ENCODE measurements at places on chromosomes 1 and 21.

DNA sequence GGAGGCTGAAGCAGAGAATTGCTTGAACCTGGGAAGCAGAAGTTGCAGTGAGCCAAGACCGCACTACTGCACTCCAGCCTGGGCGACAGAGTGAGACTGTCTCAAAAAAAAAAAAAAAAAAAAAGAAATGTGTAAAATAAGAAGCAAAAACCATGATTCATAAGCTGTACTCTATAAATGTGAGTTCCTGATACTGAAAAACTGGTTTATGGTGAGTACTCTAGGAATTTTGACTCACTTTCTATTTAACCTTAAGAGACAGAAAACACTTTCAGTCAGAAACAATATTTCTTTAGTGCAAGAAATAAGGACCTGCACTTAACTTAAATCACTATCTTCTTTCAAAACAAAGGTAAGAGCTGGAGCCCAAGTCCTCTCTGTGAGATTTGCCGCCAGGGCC lies 19.9 kb upstream of the POU2F1 start:
- no peak for DNase-seq

DNA sequence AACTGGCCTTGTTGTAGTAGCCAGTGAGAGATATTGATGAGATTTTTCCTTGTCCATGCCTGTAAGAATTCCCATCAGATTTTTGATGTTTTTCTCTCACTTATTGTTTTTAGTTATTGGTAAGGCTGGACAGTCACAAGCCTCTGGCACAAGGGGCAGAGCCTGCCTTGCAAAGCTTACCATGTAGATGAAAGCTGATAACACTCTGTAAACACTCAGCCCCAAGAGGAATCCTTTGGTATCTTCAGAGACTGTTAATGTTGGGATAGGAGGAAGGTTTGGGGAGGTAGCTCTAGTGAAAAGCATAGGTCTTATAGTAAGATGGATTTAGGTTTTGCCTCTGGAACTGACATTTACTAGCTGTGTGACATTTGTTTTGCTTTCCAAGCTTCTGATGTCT lies 37.7 kb downstream of the MARK1 start:
- no peak for DNase-seq

GRCh38 chr1:10204003-10204642 lies 6.2 kb upstream of the KIF1B start:
- no peak for DNase-seq

- DNase-seq = no peak
These were observed 458.3 kb upstream of the BEND5 start for GRCh38 chr1:49234988-49235387.

GRCh38 chr1:172168597-172168872 lies 251.9 kb upstream of the C1orf105 start:
- DNase-seq = no peak

- no peak for DNase-seq
These were observed 1.6 kb downstream of the TTC13 start for GRCh38 chr1:230976825-230977747.

GRCh38 chr1:61491497-61491896 lies 233.4 kb downstream of the TM2D1 start:
- DNase-seq = no peak

- no peak for DNase-seq
These were observed 92.5 kb downstream of the WDR64 start for GRCh38 chr1:241744591-241744990.

- no peak for DNase-seq
These were observed 17.6 kb downstream of the OPTC start for GRCh38 chr1:203511513-203511912.

GRCh38 chr1:167492481-167492910 lies 25.8 kb downstream of the CD247 start:
- no peak for DNase-seq

DNA sequence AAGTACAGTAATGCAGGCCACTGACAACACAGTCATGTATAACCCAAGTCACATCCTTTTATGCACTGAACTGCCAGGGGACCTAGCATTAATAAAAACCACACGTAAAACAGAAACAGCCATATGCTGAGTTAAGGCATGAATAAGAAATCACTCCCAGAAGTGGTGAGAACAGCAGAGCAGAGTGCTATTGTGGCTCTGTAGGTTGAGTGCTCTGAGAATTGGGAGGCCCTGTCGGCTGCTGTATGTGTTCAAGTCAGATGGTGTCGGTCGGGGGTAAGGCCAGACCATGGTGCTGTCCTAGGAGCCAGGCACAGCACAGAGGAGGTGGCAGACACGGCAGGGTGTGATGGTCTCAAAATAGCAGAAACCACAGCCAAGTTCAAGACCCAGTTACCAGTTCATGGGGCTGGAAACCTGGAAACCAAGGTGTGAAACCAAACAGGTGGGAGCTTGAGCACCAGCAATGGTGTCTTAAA lies 126.6 kb upstream of the COA6 start:
- no peak for DNase-seq

GRCh38 chr1:192474080-192474683 lies 101.4 kb upstream of the RGS1 start:
- DNase-seq = no peak

DNA sequence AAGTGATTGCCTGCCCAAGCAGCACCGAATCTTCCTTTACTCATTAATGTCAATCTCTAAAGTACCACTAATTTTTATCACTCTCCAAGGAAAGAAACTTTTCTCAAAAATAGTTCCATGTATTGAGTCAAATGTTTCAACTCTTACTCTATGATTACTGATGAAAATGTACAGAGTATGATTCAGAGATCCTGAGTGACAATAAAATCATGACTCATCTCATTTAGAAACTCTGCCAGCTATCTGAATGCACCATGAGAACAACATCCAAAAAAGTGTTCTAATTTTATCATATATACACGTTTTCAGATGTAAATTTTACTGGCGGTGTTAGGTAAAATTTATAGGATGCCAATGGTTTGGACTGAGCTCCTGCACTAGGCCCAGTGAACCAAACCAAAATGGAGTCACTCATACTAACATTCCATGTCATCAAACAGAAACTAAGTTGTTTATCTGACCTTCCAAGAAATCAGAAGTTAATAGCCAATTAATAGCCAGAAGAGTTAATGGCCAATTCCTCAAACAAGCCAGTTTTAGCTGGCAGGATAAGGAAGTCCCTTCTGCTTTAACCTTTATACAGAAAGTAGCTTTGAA lies 22.6 kb downstream of the PLPPR5 start:
- DNase-seq = no peak

DNA sequence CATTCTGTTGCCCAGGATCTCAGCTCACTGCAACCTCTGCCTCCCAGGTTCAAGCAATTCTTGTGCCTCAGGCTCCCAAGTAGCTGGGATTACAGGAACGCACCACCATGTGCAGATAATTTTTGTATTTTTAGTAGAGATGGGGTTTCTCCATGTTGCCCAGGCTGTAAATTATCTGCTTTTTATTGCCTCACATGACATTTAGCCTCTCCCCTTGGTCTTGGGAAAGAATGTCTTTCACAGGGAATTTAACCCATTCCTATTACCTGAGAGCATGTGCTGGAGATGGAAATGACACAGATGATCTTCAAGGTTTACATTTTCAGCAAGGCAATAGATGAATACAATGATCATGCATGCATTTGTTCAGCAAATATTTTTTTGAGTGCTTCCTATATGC lies 75.8 kb downstream of the NID1 start:
- DNase-seq = no peak

- peak; percentile 65 for DNase-seq
These were observed 90.1 kb downstream of the TNFSF18 start for GRCh38 chr1:172960454-172961208.

DNA sequence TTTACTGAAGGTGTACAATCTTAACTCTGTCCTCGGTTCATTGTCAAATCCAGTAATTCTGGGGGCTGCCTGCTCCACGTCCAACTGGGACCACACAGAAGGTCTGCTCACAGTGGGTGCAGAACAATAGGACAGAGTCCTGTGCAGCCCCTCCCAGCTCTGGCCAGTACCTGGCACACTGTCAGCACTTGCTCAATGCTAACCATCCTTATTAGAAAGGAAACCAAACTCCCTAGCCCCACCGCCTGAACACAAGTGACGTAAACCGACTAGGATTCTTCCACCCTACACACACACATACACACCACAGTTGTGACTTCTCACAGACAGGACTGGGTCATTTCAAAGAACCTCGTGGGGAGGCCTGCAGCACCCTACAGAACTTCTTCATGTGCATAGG lies 5.2 kb downstream of the BCAR3 start:
- DNase-seq = no peak

- DNase-seq = no peak
These were observed 27.7 kb upstream of the C8B start for GRCh38 chr1:56993475-56993874.

GRCh38 chr1:70567167-70567566 lies 156.1 kb downstream of the CTH start:
- DNase-seq = no peak

DNA sequence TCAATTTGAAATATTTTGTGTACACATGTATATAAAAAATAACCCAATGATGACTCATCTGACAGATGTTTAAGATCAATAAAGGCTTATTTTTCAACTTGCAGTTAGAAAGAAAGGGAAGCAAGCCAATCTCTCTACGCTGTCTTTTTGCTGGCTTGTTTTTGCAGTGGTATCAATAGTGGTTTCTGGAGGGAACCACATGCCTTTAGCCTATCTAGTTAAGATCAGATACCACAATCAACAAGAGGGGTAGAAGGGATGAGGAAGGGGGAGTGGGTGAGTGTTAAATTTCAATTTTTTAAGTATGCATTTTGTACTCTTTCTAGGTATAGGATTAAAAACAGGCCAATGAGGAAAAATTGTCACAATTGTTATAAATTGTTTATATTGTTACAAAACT lies 276.2 kb downstream of the KCNH1 start:
- DNase-seq = no peak

DNA sequence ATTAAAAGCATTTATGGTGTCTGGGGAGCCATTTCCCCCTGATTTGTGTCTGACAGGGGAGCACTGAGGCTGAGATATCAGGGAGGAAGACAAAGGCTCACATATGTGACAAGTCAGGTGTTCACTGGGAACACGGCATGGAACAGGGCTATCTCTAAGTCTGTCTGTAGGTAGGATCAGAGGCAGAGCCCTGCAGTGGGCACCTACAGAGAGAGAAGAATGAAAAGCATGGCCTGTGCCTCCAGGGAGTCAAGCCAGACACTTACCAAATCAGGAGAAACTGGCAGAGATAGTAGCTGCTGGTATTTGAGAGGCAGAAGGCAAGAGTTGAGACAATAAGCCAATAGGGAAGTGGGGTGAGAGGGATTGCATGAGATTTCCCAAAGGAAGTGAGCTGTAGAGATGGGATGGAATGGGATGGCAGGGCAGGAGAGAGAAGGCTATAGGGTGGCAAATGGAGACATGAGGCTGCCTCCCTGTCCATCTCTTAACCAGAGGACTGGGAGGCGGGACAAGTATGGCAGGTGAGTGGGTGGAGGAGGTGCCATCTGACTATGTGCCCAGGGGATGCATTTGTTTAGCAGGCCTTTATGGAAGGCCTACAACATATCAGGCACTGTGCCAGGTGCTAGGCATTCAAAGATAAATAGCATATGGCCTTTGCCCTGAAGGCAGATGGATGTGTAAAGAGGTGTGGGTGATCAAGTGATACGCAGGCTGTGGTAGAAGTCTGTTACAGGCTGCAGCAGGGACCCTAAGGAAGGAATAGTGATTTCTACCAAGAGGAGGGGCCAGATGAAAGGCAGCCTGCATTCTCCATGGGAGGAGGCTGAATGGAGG lies 136.2 kb upstream of the IPO9 start:
- no peak for DNase-seq

DNA sequence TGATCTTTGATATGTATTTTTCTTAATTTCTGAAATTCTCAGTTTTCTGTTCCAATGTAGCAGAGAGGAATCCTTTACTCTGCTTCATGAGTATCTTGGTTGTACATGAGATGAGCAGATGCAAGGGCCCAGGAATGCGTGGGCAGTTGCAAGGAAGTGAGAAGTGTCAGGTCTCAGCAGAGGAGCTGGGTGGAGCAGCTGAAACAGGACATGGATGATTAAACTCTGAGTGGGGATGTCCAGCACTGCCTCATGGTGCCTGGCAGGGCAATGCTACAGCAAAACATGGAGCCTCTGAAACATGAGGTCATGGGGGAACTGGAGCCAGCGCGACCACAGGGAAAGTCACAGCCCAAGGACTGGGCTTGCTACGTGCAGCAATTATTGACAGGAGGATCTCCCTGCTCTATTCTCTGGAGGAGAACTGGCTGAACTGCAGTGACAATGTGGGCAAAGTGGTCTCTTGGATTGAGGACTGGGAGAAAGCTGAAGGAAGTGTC lies 48.4 kb downstream of the COLGALT2 start:
- peak; percentile 96 for DNase-seq

DNA sequence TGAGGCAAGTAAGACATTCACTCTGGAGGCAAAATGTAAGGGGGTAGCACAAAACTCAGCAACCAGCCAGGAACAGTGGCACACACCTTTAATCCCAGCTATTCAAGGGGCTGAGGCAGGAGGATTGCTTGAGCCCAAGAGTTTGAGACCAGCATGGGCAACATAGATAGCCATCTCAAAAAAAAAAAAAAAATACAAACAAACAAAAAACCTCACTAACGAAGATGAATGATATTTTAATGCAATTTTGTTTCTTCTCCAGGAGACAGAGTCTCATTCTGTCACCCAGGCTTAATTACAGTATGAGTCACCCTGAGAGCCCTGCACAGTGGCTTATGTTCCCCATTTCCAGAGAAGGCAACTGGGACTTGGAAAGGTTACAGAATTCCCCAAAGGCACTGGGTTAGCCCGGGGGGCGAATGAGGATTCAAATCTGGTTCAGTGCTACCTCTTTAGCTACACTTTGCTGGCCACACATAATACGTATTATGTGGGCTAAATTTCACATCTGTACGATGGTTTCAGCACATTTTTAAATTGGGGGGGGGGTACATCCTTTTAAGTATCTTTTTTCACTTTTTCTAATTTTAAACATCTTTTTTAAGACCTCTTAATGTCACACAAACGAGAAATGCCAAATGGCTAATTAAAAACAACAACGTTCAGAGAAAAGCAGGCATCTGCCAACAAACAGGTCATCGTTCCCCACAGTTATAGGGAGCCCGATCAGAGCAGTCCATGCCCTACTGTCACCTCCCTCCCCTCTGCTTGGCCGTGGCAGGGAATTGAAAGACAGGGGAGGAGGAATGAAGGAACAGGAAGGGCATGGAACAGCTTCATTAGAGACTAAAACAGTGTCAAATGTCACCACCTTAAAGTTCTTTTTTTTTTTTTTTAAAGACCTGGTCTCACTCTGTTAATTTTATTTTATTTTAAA lies 3.5 kb downstream of the CELA2A start:
- peak; percentile 10 for DNase-seq

GRCh38 chr1:219322766-219323165 lies 149.1 kb downstream of the LYPLAL1 start:
- DNase-seq = no peak

DNA sequence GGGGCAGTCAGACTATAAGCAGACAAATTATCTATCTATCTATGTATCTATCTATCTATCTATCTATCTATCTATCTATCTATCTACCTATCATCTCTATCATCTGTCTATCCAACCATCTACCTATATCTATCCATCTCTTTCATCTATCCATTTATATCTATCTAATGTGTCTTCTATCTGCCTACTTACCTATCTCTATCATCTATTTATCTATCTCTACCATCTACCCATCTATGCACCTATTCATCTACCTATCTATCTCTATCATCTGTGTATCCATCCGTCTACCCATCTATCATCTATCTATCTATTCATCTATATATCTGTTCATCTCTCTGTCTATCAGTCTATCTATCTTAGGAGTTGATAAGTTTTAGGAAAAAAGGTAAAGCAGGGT lies 10.8 kb upstream of the COG2 start:
- DNase-seq = no peak
